ENCODE measurements at places on chromosomes 1 and 21.

GRCh38 chr1:68453060-68453670 lies 3.4 kb upstream of the RPE65 start:
- no peak for DNase-seq

DNA sequence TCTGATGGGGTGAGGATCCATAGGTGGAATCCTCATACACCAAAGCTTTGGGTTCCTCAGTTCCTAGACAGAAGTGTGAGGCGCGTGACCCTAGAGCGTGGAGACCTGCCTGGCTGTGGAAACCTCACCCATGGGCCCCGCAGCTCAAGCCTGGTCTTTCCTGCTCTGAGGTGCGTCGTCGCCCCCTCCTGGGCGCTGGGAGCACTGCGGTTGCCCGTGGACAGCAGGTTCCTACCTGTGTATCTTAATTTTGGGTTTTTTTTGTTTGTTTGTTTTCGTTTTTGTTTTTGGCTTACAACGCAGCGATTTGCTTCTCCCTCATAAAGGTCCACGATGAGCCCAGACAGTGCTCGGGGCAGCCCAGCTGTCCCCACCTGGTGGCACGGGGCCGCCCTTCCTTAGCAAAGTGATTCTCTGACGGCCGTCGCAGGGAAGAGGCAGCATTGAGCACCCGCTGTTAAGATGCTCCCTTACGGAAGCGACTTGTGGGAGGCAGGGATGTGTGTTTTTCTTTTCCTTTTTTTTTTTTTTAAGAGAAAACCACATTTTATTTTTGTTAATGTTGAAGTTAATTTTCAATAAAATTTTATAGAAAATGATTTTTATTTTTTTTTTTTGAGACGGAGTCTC lies 36.5 kb upstream of the TRAPPC10 start:
- DNase-seq = peak; percentile 66

GRCh38 chr21:36245115-36245514 lies 74.9 kb upstream of the MORC3 start:
- no peak for DNase-seq

GRCh38 chr21:32132881-32133280 lies 146.0 kb downstream of the MIS18A start:
- DNase-seq = no peak

DNA sequence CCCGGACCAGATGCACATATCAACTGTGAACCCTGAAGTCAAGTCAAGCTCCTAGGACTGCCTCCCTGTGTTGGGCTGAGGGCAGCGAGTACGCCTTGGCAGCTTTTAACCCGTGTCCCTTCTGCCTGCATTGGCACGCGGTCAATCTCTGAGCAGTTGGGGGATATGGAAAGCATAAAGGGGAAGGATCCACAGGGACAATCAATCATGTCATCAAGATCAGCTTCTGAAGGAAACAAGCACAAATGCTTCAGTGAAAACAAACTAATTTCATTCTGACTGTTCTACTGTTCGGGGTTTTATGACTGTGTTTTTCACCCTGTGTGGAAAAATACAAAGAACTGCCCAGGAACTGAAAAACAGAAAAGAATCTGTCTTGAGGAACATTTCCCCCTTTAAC lies 106.2 kb downstream of the RUNX1 start:
- peak; percentile 7 for DNase-seq

GRCh38 chr1:98333406-98333805 lies 328.1 kb upstream of the SNX7 start:
- DNase-seq = no peak

- no peak for DNase-seq
These were observed 98.4 kb upstream of the KAZN start for GRCh38 chr1:14500041-14500440.

GRCh38 chr21:42003051-42003461 lies 7.1 kb downstream of the ZBTB21 start:
- no peak for DNase-seq

DNA sequence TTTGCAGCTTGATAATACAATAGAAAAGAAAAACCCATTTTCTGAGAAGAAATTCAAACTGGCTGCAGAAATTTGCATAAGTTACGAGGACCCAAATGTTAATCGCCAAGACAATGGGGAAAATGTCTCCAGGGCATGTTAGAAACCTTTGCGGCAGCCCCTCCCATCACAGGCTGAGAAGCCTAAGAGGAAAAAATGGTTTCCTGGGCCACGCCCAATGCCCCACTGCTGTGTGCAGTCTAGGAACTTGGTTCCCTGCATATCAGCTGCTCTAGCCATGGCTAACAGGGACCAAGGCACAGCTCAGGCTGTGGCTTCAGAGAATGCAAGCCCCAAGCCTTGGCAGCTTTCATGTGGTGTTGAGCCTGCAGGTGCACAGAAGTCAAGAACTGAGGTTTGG lies 37.5 kb upstream of the TMEM61 start:
- no peak for DNase-seq

- no peak for DNase-seq
These were observed 4.5 kb downstream of the DHCR24 start for GRCh38 chr1:54882519-54882918.

GRCh38 chr1:226063224-226063976 lies 884 bp downstream of the H3-3A start:
- peak; percentile 71 for DNase-seq

- no peak for DNase-seq
These were observed 77.6 kb upstream of the DNAH14 start for GRCh38 chr1:224851848-224852261.

GRCh38 chr1:189616893-189617292 lies 860.8 kb downstream of the BRINP3 start:
- DNase-seq = no peak

- DNase-seq = no peak
These were observed 253.5 kb downstream of the AKT3 start for GRCh38 chr1:243596431-243597062.

- no peak for DNase-seq
These were observed 11.2 kb downstream of the NPHP4 start for GRCh38 chr1:5981009-5981380.

DNA sequence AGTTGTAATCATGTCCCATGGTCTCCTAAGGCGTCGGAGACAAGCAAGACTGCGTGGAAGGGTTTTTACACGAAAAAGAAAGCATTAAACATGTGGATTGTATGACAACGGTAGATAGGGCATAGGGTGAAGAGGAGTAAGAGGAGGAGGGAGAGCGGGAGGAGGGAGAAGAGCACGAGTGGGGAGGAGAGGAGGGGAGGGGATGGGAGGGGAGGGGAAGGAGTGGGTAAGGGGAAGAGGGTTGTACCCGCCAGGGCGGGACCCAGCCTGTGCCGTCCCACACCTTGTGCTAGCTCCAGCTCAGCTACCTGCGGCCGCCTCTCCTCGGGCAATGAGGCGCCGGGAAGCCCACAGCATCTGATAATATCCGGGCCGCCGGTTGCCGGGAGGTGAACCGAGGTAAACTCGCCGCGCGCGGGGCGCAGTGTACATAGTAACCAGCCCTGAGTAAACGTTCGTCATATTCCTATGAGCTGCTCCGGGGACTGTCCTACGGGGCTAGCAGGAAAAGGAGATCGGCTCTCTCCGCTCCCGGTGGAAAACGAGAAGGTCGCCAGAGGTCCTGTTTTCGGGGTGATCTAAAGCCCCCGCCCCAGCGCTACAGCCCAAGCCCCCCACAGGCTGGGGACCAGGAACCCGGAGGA lies 449 bp upstream of the RCAN3 start:
- DNase-seq = peak; percentile 44

DNA sequence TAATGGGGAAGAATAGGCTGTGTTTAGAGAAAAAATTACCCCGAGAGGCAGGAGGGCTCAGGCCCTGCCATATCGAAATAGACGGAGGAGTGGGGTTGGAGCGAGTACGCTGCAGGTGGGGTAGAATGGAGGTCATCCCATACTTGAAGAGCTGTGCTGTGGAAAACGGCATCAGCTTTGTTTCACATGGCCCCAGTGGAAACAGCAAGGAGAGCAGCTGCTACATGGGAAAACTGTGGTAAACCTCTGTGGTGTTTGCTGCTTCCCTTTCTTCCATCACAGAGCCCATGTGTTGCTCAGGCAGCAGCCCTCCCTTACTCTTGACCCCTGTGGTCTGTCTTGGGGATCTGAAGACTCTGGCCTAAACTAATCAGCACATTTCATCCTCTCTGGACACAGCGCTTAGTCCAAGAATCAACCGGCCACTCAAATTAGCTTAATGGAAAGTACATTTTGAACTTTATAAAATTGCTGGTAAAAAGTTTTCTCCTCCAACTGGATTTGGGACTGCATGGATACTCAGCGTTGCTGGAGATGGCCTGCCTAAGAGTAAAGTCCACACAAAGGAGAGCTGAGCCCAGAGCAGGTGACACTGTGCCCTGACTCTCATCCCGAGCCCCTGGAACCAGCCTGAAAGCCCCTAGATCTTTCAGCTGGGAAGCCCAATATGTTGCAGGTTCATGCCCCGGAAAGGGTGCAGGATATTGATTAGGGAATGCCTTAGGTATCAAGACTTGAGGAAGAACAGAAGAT lies 127.1 kb upstream of the GADD45A start:
- no peak for DNase-seq

- no peak for DNase-seq
These were observed 717.0 kb upstream of the TMPRSS15 start for GRCh38 chr21:19120591-19120990.

- no peak for DNase-seq
These were observed 122.2 kb downstream of the NRDC start for GRCh38 chr1:51756290-51756689.

- DNase-seq = no peak
These were observed 21.5 kb downstream of the GJA5 start for GRCh38 chr1:147738739-147739476.

GRCh38 chr1:84352298-84353106 lies 45.8 kb upstream of the DNASE2B start:
- DNase-seq = peak; percentile 28

GRCh38 chr1:69661686-69662085 lies 94.0 kb downstream of the LRRC7 start:
- no peak for DNase-seq

- no peak for DNase-seq
These were observed 16.0 kb downstream of the QSOX1 start for GRCh38 chr1:180170546-180171151.

GRCh38 chr1:150066838-150067183 lies 765 bp upstream of the VPS45 start:
- no peak for DNase-seq

DNA sequence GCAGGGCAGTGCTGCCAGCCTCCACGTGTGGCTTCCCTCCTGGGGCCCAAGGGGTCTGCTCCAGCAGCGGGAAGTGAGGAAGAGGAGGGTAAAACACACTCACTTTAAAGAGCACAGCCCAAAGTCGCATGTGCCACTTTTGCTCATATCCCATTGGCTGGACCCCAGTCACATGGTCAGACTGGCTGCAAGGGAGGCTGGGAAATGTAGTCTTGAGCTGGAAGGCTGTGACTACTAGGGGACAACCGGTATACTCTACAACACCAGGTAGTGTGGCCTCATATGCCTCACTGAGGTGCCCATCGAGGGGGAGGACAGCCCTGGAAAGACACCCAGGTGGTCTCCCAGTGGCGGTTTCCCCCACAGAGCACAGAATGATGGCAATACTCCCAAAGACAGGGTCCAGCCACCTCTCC lies 45.2 kb downstream of the CAMK2N1 start:
- DNase-seq = no peak

GRCh38 chr1:26307363-26307781 lies 936 bp upstream of the UBXN11 start:
- DNase-seq = no peak

DNA sequence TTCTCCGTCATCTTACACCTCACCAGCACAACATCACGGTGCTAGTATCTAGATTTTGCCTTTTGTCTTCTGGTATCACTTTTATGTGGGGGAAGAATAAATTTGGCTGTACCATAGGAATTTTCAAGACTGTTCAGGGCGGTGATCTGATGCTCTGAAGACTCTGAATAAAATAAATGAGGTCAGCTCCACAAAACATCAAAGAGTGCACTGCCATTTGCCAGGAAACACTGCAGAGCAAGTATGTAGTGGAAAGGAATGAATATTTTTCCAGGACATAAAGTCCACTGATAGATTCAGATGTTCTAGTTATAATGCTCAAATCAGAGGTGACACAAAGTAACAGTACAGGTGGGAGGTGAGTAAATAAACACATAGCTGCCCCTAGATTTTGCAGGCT lies 56.3 kb downstream of the ZP4 start:
- no peak for DNase-seq

DNA sequence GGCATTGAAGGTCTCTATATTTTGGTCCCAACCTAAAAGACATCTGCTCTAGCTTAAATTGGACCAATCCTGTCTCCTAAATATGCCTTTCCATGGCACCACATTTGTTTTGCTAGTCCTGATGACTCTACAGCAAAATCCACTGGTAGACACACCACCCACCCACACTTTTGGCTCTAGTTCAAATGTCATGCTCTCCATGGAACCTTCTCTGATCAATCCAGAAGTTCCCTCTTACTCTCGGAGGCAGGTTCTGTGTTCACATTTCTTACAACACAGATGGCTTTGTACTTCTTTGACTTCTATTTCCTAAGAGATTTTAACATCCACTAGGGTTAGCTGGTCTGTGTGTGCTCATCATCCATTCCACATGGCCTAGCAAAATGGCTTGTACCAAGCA lies 151.3 kb downstream of the APP start:
- no peak for DNase-seq

DNA sequence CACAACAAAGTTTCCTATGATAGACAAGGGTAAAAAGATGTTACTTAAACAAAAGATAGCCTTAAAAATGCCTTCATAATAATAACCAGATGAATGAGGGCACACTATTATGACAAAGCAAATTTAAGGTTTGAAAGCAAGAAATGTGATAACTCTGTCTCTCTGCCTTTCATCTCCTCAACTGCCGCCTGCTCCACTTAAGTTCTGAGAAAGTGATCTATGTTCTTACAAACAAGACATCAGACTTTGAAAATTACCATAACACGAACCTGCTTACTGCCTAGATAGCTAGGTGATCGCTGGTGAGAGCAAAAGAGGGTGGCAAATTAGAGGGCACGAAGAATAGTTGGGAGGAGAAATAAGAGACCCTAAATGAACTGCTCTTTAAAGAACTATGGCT lies 13.2 kb downstream of the C21orf91 start:
- DNase-seq = no peak

GRCh38 chr1:192580351-192580962 lies 4.9 kb downstream of the RGS1 start:
- DNase-seq = peak; percentile 50

DNA sequence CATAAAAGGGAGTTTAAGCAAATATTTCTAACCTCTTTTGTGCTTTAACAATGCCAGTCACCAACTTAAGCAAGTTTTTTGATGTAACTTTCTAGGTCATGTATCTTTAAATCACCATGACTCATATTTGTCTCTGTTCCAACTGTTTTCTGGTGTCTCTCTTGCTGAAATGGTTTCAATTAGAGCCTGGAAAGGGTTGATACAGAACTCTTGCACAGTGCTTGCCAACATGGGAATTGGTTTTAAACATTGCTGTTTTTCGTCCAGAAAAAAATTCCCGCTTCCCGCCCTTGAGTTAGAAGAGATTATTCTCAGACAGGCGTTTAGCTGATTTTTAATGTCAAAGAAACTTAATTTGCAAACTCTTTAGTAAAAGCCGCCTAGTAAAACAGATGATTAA lies 46.4 kb upstream of the SLC22A15 start:
- peak; percentile 53 for DNase-seq
